Activated CD4-positive, alpha-beta memory T cell treated with anti-CD3 and anti-CD28 coated beads for 36 hours (primary cell): ENCODE measurements at places on chromosomes 1 and 21.

DNA sequence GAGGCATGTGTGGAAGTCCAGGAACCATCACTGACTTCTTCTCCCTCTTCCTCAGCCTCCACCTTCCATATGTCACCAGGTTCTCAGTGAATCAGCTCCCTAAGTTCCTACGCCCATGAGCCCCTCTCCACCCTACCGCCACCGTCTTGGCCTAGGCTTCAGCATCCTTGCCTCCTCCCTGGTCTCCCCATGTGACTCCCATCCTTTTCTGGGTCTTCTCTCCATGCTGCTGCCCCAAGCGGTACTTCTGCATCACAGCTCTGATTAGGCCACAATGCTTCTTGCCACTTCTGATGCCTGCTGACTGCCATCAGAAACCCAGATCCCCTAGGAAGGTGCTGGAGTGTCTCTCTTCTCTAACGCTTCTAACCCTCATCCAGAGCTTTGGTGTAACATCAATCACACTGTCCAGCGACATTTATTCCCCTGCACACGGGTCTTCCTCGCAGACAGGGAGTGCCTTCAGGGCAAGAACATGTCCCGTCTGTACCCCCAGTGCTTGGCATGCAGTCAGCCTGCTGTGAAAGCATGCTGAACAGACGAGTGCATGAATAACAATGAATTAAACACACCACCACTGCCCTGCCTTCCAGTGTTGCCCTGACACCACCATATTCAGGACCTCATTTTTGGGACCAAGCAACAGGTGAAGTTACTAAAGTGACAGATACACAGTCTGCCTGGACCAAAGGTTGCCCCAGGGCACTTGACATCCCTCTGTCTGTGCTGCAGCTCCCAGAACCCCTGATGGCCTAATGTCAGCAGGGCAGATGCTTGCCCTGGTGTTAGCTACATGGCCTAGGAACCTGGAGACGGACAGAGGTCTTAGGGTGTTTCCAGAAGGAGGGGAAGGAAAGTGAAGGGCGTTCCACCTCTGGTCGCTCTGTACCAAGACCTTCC is 158.7 kb upstream of the EDN2 start:
- H3K4me1 ChIP-seq: peaks cover 17% of the 10 kb centered on the region
- peak; percentile 8 for DNase-seq
- H3K36me3 ChIP-seq: peaks cover 7% of the 10 kb centered on the region
- no peaks in the 10 kb centered on the region for H3K27me3 ChIP-seq

- H3K27ac ChIP-seq: no peak overlapping the region
- H3K4me1 ChIP-seq: no peaks in the 10 kb centered on the region
- no peak overlapping the region for H3K4me3 ChIP-seq
Observed at GRCh38 chr1:225559326-225559725, 93.6 kb downstream of the ENAH start.

- no peak within 1 kb of the TSS for H3K27ac ChIP-seq
- H3K4me3 ChIP-seq: no peak within 1 kb of the TSS
- peak; percentile 18 for DNase-seq
- H3K36me3 ChIP-seq: no peaks in the 10 kb centered on the region
- H3K27me3 ChIP-seq: peaks cover 57% of the 10 kb centered on the region
Observed at GRCh38 chr1:202710070-202711045, at the start of gene SYT2. Gene SYT2, minus strand, starts transcription at chr1:202710454. Its CDS starts 104,682 bp downstream, at chr1:202605772.

DNA sequence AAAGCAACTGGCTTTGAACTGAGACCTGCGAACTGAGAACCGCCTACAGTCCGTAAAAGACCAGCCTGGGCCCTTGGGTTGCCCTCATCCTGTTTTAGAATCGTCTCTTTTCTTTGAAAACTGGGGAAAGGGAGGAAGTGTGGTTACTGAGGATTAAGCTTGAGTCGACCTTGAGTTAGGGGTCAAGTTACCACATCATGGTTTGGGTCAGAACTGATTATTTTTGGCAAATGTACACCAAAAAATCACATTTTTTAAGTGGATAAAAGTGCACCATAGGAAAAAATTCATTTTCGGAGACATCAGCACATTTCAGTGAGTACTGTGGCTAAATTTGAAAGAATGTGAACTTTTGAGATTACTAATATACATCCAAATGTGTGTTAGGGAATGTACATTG is 76.9 kb upstream of the KAZN start:
- H3K36me3 ChIP-seq: no peaks in the 10 kb centered on the region
- no peak for DNase-seq
- H3K27ac ChIP-seq: no peak overlapping the region
- no peaks in the 10 kb centered on the region for H3K4me1 ChIP-seq
- H3K4me3 ChIP-seq: no peak overlapping the region

GRCh38 chr1:81874461-81874860 is 73.7 kb downstream of the ADGRL2 start:
- no peak overlapping the region for H3K27ac ChIP-seq
- no peaks in the 10 kb centered on the region for H3K4me1 ChIP-seq
- no peak for DNase-seq

GRCh38 chr1:162878000-162878596 is 17.1 kb upstream of the CCDC190 start:
- no peaks in the 10 kb centered on the region for H3K4me1 ChIP-seq
- peaks cover 20% of the 10 kb centered on the region for H3K27me3 ChIP-seq
- H3K27ac ChIP-seq: no peak overlapping the region
- no peak overlapping the region for H3K4me3 ChIP-seq
